A549 treated with Hydrocortisone at 1 μM for 4 hours (cell line): ENCODE measurements at places on chromosomes 4 and X. TPM values are rescaled to one million over a fixed set of nuclear protein-coding genes. Genes with fewer than 3 reads are reported as not detected.

ATXN3L gene
- total RNA-seq, result not detected in 5 replicates

GAGE12G gene
- not detected in 5 replicates for total RNA-seq

DSPP gene
- total RNA-seq, result not detected in 5 replicates

KLHL4 gene
- 5.5 to 6.7 TPM (median 6.1 TPM) in 5 replicates for total RNA-seq

NMU gene
- 0.41 to 0.87 TPM (median 0.65 TPM) in 4 of 5 replicates, not detected in the other for total RNA-seq

GSX2 gene
- 0.08 TPM in 1 of 5 replicates, not detected in the others for total RNA-seq

RBM46 gene
- not detected in 5 replicates for total RNA-seq

C4orf51 gene
- total RNA-seq, result not detected in 5 replicates

PAGE2 gene
- total RNA-seq, result not detected in 5 replicates

FAM9C gene
- total RNA-seq, result 0.03 to 0.23 TPM in 2 of 5 replicates, not detected in the others

CD38 gene
- 11.0 to 15.4 TPM (median 13.4 TPM) in 5 replicates for total RNA-seq

SAGE1 gene
- not detected in 5 replicates for total RNA-seq

RGN gene
- total RNA-seq, result 0.05 TPM in 1 of 5 replicates, not detected in the others

FRMPD3 gene
- total RNA-seq, result 0.07 to 0.14 TPM (median 0.09 TPM) in 5 replicates

PCYT1B gene
- 0.06 TPM in 1 of 5 replicates, not detected in the others for total RNA-seq

ZCCHC18 gene
- 0.12 to 0.16 TPM (median 0.13 TPM) in 3 of 5 replicates, not detected in the others for total RNA-seq

NUDT6 gene
- total RNA-seq, result 6.6 to 7.2 TPM (median 6.7 TPM) in 5 replicates

JCHAIN gene
- 0.20 to 0.33 TPM (median 0.20 TPM) in 4 of 5 replicates, not detected in the other for total RNA-seq

GPR173 gene
- 0.02 TPM in 1 of 5 replicates, not detected in the others for total RNA-seq

BRS3 gene
- not detected in 5 replicates for total RNA-seq

RNF128 gene
- 0.07 to 0.13 TPM in 2 of 5 replicates, not detected in the others for total RNA-seq

HELQ gene
- 3.6 to 5.8 TPM (median 4.8 TPM) in 5 replicates for total RNA-seq

TDO2 gene
- 0.38 to 0.77 TPM (median 0.70 TPM) in 5 replicates for total RNA-seq

GATA1 gene
- total RNA-seq, result not detected in 5 replicates

CENPVL2 gene
- total RNA-seq, result not detected in 5 replicates

REELD1 gene
- 0.05 TPM in 1 of 5 replicates, not detected in the others for total RNA-seq
